ENCODE measurements at places on chromosomes 1 and 21. TPM values are rescaled to one million over a fixed set of nuclear protein-coding genes. Genes with fewer than 3 reads are reported as not detected.

GRCh38 chr21:44643741-44644310 lies 2.4 kb upstream of the KRTAP10-11 start:
- no peak for DNase-seq

DNA sequence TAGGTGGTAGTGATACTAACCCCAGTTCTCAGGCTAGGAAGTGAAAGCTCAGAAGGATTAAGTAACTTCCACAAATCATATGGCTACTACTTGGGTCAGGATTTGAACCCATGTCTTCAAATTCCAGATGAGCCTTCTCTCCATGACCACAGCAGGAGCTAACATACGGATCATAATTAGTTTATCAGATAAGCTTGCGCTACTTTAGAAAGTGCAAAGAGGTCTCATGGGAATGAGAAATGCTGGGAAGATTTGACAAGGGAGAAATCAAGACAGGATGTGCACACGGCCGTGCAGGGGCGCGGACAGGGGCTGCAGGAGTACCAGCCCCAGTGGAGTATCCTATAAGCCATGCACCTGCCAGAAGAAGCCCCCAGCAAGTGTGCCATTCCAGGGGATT lies 5.2 kb downstream of the PLEKHA6 start:
- no peak for DNase-seq

GRCh38 chr1:225466848-225467192 lies 39.0 kb upstream of the LBR start:
- DNase-seq = no peak

DNA sequence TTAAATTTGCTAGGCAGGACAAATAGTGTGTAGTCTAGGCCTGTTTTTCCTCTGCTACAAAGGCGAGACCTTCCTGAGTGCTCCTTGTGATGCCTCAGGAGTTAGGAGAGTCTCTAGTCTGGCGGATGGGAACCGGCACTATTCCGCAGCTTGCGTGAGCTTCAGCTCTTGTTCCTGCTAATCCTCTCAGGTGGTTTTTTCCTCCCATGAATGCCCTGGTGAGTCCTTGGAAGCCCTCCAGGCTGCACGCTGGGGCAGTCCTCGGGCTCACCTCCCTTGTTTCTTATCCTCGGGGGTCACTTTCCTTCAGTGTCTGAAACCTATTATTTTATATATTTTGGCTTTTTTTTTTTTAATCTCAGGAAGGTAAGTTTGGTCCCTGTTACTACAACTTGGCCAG lies 28.2 kb downstream of the UTS2 start:
- no peak for DNase-seq

Gene PITHD1
- total RNA-seq = 81.8 TPM

Gene NME7
- 104 TPM for total RNA-seq

All from M059J (cell line).